ENCODE measurements at places on chromosomes 5 and 9.
A peak's percentile ranks its signal among the peaks of the same experiment; 100 is the strongest.

GRCh38 chr5:134252671-134253070 is 26.8 kb upstream of the PPP2CA start:
- no peak for DNase-seq

- no peak for DNase-seq
These were observed 208.8 kb upstream of the TAS2R1 start for GRCh38 chr5:9838916-9839315.

DNA sequence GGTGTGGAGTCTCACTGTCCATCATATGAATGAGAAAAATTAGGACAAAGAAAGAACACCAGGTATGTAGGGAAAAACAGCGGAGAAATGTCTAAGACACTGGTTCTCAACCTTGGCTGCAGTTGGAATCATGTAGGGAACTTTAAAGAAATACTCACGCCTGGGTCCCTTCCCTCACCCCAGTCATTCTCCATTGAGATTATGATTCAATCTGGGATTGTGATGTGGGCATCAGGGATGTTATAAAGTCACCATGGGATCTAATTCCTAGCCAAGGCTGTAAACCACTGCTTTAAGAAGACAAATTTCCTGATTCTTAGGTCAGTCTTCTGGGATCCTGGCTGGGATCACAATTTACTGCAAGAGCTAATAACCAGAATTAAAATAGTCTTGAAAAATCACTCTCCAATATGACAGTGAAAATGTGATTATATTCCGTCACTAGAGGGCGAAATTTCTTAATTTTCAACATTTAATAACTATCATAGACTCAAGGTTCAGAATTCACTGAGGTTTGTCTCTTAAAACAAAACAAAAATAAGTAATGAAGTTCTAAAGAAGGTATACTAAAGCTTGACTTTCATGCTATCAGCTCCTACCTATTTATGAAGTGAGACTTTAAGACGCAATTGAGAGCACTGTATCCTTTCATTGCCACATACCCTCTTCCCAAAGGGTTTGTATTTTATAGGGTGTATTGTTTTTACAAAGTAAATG is 60.5 kb downstream of the GLDC start:
- DNase-seq = no peak

GRCh38 chr9:121354762-121355161 is 15.3 kb downstream of the STOM start:
- DNase-seq = no peak

DNA sequence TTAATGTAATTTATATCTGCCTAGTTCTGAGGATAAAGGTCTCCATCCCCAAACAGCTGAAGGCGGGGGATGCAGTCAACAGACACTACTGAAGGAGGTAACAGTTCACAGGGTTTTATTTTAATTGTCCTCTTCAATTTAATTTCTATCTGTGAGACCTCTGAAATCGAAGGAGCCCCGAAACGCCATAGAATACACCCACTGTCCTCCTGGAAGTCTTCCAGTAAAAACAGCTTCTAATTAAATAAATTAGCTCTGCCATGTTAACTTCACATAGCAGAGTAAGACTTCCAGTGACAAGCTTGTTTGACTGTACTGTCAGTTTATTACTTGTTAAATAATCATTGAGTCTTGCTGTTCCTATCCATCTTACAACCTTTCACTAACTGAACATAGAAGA is 193.5 kb downstream of the SEC61B start:
- no peak for DNase-seq

GRCh38 chr5:10854506-10855277 is 93.7 kb upstream of the DAP start:
- no peak for DNase-seq

DNA sequence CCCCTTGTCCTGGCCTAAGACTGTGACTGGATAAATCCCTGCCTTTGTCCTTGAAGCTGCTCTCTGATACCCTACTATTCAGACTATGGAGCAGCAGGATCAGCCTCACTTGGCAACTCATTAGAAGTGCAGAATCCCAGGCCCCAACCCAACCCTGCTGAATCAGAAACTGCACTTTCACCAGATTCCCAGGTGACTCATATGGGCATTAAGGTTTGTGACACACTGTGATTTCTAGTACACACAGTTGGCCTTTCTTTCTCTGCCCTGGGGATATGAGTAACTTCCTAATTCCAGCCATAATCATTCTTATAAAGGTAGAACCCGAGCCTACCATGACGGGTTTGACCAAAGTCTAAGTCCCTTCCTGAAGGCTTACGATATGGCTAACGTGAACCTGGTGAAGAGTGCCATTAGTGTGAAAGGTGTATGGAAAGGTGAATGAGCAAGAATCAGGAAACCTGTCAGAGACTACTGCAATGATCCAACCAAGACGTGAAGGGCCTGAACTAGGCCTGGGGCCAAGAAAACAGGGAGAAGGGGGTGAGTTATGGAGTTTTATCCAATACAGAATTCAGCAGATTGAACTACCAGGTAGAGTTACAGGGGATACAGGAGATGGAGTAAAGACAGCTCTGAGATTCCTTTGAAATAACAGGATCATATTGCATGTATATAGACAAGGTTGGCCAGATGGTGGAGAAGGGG is 533.0 kb downstream of the BNC2 start:
- DNase-seq = no peak

DNA sequence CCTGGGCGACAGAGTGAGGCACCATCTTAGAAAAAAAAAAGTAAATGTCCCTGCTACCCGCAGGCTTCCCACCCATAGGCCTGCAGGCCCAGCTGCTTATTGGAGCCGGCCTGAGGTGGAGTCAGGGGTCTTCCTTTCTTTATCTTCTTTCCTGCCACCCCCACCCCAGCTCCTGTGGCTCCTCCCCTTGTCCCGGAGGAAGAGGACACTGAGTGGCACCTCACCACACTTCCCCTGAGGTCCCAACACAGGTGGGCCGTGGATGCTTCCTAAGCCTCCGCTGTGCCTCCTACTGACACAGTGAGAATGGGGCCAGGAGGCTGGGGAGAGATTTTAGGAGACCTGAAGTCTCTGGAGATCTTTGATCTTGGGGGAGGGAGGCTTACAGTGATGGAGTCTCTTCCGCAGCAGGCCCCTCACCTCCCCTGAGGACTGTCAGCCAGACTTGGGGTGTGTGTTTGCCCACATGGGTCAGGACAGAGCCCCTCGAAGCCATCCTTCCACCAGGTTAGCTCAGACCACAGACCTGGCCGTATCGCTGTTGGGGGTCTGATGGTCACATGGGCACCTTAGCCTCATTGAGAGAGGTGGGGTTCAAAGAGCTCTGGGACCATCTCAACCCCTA is 135.4 kb upstream of the IER5L start:
- DNase-seq = no peak

- no peak for DNase-seq
These were observed 335.3 kb upstream of the CDH18 start for GRCh38 chr5:20323323-20323722.

DNA sequence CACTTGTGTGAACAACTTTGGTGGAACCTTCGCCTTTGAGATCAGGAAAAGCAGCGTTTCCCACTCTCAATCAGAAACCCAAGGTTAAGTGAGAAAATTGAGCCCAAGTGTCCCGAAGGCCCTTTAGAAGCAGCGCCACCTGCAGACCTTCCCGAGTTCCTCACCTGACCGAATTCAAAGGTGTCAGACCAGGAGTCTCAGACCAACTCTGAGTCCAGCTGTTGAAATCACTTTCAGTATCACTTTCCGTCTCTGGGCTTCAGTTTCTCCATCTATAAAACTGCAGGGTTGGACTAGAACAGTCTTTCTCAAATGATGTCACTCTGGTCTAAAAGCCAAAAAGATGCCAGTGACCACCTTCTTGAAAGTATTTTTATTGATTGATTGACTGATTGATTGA is 31.7 kb upstream of the GRHPR start:
- DNase-seq = peak; percentile 29

GRCh38 chr5:57931807-57932206 is 449.2 kb upstream of the ACTBL2 start:
- DNase-seq = no peak

- no peak for DNase-seq
These were observed 105.7 kb upstream of the RAD23B start for GRCh38 chr9:107177243-107177839.

- no peak for DNase-seq
These were observed 53.8 kb downstream of the SH3RF2 start for GRCh38 chr5:145990170-145990569.

DNA sequence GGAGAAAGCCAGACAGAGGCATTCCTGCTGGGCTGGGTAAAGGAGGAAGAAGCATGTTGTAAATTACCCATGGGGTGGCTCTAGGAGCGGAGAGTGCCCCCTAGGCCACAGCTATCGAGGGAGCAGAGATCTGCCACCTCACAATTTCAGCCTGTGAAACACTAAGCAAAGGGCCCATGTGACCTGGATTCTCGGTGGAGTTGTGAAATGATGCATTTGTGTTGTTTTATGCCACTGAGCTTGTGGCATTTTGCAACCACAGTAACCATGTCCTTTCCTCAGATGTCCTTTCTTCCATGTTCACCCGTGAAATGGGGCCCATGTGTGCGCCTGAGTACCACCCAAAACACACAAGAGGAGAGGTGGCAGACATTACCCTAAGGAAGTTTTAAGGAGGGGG is 159.3 kb downstream of the SYK start:
- no peak for DNase-seq

GRCh38 chr9:132037458-132037857 is 42.2 kb downstream of the MED27 start:
- no peak for DNase-seq

GRCh38 chr5:179758955-179759354 is 26.3 kb downstream of the MAML1 start:
- no peak for DNase-seq

GRCh38 chr9:131487621-131488031 is 15.1 kb upstream of the POMT1 start:
- no peak for DNase-seq

DNA sequence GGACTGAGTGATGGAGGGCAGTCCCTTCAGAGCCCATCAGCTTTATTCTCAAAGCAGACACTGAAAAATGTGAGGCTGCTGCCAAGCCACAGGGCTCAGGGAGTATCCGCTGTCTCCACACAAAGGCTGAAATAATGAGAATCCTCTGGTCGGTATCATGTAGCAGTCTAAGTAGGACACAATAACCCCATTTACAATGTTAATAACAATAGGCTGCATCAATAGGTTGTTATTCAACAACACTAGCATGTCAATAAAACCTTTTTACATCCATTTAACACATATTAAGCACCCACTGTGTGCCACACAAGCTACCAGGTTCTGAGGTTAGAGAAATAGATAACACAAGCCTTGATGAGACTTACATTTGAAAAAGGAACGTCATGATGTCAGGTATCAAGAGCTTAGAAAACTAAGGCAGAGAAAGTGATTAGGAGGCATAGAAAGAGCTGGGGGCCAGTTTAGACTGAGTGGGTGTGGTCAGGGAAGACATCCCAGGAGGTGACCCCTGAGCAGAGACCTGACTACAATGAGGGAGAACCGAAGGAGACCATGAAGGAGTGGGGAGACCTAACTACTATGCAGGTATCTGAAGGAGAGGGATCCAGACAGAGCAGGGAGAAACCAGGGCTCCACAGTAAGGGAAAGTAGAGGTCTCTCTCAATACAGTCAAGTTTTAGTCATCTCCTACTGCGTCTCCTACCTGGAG is 140.1 kb upstream of the GRIA1 start:
- no peak for DNase-seq

- DNase-seq = no peak
These were observed 36.6 kb downstream of the MELK start for GRCh38 chr9:36609306-36609705.

- no peak for DNase-seq
These were observed 521.0 kb upstream of the CHD1 start for GRCh38 chr5:99449786-99450185.

GRCh38 chr9:5851445-5851844 is 18.5 kb upstream of the ERMP1 start:
- DNase-seq = peak; percentile 51

DNA sequence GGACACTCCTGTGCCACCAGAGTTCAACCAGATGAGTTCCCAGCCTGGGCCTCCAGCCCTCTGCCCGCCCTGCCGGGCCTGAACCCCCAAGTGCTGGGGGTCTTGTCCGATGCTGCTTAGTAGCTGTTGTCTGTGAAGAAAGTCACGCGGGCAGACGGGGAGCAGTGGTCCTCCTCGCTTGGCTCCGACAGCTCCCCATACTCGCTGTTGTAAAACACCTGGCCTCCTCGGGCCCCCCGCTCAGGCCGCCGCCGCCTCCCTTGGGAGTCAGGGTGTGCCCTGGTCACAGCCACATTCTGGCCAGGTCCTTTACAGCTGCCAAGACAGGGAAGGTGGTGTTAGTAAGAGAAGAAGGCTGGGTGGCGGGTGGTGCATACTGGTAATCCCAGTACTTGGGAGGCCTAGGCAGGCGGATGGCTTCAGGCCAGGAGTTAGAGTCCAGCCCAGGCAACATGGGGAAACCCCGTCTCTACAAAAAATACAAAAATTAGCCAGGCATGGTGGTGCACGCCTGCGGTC is 11.8 kb upstream of the SCGB3A1 start:
- DNase-seq = no peak

DNA sequence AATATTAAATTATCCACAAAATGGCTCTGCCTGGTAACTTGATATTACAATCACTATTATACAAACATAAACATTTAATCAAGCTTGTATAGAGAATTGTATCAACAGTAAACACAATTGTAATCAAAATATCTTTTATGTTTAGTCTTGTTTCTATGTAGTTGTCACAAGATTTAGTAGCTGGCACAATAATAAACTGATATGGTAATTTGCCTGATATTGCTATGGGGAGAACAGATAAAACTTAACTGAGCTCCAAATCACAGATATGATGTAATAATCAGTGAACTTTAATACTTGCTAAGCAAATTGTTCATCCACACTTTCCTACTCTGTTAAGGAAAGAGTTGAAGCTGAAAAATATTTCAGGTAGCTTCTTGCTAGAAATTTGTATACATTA is 189.8 kb downstream of the MPDZ start:
- no peak for DNase-seq
